CD4-positive, alpha-beta memory T cell (primary cell): ENCODE measurements at places on chromosomes 16 and 17.
A peak's percentile ranks its signal among the peaks of the same experiment; 100 is the strongest.

DNA sequence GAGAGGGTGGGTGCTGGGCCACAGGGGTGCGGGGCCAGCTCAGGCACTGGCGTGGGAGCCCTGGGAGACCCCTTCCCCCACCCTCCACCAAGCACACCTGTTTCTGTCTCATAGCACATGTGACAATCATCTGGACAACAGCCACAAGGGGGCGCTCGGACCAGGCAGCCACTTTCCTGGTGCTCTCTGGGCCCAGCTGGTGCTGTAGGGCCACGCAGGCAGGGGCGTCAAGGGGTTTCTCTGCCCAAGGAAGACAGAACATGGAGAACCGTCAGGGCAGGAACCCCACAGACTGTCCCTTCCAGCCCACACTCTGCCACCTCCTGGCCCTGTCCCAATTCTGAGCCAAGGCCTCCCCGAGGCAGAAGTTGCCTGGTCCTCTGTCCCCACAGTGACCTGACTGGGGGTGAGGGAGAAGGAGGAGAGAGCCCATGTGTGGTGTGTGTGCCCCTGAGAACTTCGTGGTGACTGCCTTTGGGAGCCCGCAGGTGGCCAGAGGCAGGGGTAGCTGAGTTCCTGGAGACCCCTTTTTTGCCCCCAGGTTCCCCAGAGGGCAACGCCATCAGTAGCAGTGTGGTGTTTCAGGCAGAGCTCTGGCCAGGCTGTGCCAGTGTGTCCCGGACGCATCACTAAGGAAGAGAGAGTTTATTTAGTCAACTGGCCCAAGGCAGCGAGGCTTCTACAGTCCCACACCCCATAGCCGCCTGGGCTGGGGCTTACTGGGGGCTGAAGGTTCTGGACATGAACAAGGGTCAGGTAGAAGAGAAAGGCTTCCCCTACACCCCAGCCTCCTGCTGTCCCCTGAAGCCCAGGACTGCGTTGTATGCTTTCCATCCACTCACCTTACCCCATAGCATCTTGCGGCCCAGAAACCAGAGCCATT, 3.1 kb upstream of the SETD6 start:
- peak; percentile 79 for DNase-seq

- DNase-seq: no peak
Observed at GRCh38 chr17:43974382-43975266, 20.9 kb upstream of the PYY start.

GRCh38 chr16:85912211-85912974, 13.4 kb downstream of the IRF8 start:
- DNase-seq: no peak

- no peak for DNase-seq
Observed at GRCh38 chr17:67833134-67833533, 7.8 kb downstream of the BPTF start.

DNA sequence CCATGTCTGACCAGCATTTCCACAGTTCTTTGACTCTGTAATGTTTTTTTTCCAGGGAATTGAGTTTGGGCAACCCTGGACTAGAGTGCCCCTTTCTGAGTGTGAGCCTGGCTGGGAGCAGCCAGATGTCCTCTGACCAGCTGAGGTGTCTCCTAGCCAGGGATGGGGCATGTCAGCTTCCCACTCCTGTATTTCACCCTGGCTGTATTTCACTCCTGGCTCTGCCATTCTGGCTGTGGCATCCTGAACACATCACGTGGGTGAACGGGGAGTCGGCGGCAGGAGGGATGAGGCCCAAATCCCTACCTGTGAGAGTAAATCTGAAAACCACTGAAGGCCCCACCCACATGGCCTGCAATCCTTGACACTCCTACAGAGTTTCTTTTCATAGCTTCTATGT, 31.3 kb downstream of the KDM8 start:
- DNase-seq: no peak

- DNase-seq: no peak
Observed at GRCh38 chr17:37463039-37463438, 26.7 kb upstream of the DUSP14 start.

- DNase-seq: no peak
Observed at GRCh38 chr17:76953946-76954345, 85.7 kb downstream of the MGAT5B start.

DNA sequence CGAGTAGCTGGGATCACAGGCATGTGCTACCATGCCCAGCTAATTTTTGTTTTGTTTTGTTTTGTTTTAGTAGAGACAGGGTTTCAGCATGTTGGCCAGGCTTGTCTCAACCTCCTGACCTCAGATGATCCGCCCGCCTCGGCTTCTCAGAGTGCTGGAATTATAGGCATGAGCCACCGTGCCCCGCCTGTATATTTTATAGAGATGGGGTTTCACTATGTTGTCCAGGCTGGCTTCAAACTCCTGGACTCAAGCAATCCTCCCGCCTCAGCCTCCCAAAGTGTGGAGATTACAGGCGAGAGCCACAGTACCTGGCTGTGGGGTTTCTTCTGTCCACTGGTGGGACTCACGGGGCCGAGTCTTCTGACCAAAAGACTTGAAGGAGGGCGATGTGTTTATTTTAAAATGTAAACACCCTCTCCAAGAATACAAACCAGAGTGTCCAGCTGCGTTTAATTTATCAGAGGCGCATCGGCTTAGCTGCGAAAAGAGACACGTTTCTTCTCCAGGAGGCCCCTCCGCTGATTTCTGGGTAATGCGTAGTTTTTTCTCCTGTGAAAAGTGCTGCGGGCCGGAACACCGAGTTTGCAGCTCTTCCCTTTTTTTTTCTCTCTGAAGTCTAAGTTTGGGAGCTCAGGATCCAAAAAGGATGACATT, 86.9 kb upstream of the CIBAR2 start:
- DNase-seq: no peak

DNA sequence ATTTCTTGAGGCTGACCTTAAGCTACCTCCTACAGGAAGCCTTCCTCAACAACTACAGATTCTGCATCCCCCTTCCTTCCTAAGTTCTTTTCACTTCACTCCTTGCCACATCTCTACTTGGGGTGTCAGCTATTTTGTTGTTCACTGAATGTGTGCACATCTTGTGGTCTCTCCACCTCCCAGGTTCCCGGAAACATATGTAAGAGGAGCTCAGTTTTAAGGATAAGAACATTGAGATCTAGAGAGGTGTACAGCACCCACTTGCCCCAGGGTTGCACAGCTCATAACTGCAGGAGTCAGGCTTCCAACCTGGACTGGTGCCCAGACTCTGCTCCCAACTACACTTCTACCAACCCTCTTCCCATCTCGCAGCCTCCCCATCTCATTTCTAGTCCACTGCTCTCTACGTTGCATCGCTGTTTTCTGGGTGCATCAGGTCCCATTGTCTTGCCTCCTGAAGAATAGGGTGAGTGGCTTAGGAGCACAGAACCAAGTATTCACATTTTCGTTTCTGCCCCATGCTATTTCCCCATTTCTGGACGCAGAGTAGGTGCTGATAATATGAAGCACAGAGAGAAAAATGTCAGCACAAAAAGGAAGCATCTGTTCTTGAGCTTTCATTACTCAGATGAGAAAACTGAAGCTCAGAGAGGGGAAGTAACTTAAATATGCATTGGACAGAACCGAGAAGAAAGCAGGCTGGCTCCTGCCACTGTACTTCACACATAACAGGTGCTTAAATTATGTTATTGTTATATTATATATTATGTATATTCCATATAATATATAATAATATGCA, 292.0 kb upstream of the CCL2 start:
- DNase-seq: no peak

GRCh38 chr17:7894226-7894625, 5.6 kb downstream of the CHD3 start:
- no peak for DNase-seq

DNA sequence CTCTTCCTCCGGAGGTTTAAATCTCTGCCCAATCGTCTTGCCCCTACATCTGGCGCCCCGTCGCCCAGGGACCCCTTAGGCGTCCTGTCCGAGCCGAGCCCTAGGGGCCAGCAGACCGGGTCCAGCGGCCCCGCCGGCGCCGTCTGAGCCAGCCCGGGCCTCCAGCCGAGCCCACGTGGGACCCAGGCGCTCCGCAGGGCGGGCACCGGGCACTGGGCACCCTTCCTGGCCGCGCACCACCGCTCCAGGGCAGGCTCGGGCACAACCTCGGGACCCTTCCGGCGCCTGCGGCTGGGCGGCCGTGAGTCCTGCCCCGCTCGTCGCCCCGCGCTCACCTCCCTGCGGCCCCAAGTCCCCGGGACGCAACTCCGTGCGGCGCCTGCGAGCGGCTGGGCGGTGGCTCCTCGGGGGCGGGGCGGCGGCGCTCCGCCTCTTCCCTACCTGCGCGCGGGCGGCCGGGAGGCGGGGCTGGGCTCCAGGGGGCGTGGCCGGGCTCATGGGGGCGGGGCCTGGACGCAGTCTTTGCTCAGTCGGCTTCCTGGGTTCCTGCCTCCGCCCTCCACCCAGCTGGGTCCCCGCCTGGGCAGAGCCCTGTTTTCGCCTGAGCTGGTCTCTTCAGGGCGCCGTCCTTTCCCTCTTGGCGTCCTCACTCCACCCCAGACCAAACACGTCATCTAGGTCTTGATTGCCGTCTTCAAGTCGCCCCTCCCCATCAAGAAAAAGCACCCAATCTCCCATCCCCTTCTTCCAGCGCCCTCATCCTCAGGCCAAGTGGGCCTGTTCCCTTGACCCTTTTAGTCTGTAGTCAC, at the start of gene RHBDF2:
TSS of gene RHBDF2 (minus strand) at position 406 of the 809 bp plus-strand sequence. CDS start 19,899 bp downstream, outside the sequence.
- peak; percentile 95 for DNase-seq

- no peak for DNase-seq
Observed at GRCh38 chr17:27407916-27408864, 48.1 kb upstream of the KSR1 start.

GRCh38 chr16:1678500-1679098, 520 bp downstream of the JPT2 start:
- DNase-seq: peak; percentile 64

DNA sequence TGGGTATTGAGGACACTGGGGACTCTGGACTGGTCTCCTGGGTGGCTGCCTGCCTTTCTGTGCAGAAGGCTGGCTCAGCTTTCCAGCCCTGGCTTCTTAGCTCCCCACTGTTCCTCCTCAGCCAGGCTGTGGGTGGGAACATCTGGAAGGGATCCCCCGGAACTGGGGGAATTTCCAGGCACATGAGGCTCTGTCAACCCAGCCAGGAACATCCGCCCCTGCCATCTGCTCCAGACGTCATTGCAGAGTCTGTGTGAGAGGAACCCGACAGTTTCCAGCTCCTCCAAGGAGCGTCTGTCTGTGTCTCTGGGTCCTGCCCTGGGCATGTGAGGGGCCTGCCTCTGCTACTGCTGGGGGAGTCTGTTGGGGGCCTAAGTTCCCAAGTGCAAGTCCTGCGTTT, 36.2 kb upstream of the CRHR1 start:
- no peak for DNase-seq

GRCh38 chr16:26510924-26511323, 555.8 kb upstream of the C16orf82 start:
- no peak for DNase-seq

DNA sequence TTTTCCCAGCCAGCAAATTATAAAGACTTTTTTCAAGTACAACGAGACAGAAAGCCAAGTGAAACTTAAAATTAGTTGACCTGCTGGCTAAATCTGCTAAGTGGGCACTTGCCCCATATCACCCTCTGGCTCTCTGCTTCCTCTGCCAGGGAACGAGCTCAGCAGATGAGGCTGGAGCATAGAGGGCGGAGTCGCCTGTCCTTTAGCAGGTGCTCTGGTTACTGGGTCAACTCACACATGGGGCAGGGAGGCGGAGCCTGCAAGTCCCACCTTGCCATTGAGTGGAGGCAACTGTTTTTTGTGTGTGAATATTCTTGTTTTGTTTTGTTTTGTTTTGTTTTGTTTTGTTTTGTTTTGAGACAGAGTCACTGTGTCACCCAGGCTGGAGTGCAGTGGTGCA, 62.5 kb downstream of the EMP2 start:
- no peak for DNase-seq

GRCh38 chr17:65560628-65561451, 608 bp downstream of the AXIN2 start:
- DNase-seq: peak; percentile 84

GRCh38 chr17:48153691-48154358, 46.3 kb downstream of the SNX11 start:
- DNase-seq: no peak

DNA sequence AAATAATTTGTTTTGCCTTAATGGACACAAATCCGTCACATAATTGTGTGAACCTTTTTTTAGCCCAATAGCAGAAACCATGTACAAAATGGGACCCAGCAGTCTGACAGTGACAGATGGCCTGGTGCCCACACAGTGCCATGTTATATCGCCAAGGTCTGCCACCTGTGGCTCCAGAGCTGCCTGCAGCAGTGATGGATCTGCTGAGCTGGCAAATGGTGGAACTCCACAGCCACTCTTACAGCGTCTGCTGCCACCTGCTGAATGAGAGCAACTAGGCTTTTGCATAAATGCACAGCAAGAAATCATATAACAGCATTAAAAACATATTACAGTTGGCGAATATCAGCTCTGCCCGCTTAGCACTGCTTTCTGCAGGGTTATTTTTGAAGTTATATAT, 59.4 kb downstream of the NUP93 start:
- DNase-seq: no peak

- DNase-seq: no peak
Observed at GRCh38 chr17:79951361-79952264, 84.1 kb downstream of the TBC1D16 start.

GRCh38 chr17:488993-489757, 136.6 kb upstream of the RPH3AL start:
- peak; percentile 22 for DNase-seq

DNA sequence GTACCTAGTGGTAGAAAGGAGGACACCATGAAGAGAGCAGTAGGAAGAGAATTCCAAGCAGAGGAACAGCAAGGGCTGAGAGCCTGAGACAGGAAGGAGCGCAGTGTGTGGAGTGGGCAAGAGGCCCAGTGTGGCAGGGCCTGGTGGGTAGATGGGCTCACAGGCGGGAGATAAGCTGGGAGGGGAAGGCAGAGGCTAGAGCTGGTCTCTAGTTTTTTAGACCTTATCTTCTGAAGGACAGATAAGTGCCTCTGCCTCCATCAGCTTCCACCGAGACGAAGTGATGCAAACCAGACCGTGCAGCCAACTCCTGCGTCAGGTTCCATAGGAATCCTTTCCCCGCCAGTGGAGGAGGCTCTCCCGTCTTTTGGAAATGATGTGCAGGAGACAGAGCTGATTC, 33.6 kb downstream of the CDH1 start:
- DNase-seq: no peak

GRCh38 chr17:74119965-74120364, 83.5 kb upstream of the RPL38 start:
- DNase-seq: no peak

GRCh38 chr16:66984892-66985311, 3.5 kb upstream of the CES4A start:
- no peak for DNase-seq

DNA sequence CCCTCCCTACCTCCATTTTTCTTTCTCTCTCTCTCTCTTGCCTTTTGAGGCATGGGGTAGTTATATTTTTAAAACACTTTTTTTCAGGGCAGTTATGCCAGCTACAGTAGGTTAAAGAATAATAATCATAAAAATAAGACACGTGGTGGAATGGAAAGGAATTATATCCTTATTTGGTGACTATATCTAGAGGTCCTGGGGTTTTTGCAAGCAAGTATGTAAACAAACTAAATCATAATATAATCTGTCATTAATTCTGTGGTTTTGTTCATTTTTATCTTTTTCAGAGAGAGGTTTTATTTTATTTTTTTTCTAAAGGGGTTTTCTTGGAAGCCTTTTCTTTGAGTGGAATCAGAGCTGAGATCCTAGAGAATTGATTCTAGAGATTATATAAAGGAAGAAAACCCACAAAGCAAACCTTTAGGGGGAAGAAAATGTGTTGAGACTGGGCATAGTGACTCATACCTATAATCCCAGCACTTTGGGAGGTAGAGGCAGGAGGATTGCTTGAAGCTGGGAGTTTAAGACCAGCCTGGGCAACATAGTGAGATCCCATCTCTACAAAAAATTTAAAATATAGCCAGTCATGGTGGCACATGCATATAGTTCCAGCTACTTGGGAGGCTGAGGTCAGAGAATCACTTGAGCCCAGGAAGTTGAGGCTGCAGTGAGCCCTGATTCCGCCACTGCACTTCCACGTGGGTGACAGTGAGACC, 53.2 kb downstream of the NQO1 start:
- DNase-seq: no peak
